Endothelial cell of umbilical vein (primary cell): ENCODE measurements at places on chromosomes 3 and 15. TPM values are rescaled to one million over a fixed set of nuclear protein-coding genes. Genes with fewer than 3 reads are reported as not detected.

Gene TNNC1
- polyA plus RNA-seq = 0.12 TPM in 1 of 2 replicates, not detected in the other

Gene DGKG
- not detected in 2 replicates for polyA plus RNA-seq

Gene SPINT1
- polyA plus RNA-seq = 4.1 and 4.9 TPM in 2 replicates

Gene STRIT1
- not detected in 2 replicates for polyA plus RNA-seq

Gene PRSS50
- polyA plus RNA-seq = not detected in 2 replicates
